ENCODE measurements at places on chromosomes 4 and X.

- DNase-seq, result no peak
Measured at GRCh38 chr4:145231906-145232700, 51.7 kb upstream of the OTUD4 start.

- no peak for DNase-seq
Measured at GRCh38 chr4:101806914-101807313, 16.4 kb downstream of the BANK1 start.

GRCh38 chr4:4643306-4643705, 101.5 kb upstream of the STX18 start:
- DNase-seq, result no peak

- no peak for DNase-seq
Measured at GRCh38 chr4:80081566-80081965, 8.5 kb upstream of the ANTXR2 start.

DNA sequence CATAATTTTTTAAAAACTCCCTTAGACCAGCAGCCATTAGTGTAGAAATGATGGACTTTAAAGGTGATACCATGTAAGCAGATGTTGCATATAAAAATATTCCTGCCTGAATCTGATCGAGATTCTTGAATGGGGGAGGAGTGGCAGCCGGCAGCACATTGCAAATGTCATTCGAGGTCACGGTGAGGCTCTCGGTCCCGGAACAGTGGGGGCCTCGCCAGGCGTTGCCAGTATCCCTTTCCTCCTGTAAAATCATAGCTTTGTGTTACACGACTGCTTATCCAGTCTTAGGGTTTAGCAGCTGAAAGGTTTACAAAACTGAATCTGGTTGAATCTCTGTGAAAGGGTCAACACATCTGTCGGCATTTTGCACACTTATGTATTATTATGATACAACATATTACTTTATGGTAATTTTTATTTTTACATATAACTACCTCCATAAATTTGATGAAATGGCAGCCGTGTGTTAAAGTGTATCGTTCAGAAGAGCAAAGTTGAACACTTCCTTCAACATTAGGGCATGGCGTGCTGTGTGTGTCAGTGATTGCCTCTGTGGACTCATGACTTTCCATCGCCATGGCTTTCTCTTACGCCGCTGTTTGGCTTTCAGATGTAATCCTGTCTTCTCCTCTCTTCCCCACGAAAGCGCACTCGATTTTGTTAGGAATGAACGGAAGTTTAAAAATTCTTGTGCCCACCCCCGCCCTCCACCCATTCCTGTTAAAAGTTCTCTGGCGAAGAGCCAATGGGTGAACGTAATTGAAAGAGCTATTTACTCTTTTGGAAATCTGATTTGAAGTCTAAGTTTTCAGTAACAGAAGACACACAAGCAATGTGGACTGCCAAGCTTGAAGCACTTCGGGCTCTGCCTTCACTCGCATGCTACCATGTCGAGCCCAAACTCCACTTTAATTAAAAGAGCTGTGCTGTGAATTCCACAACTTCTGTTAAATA, 114.8 kb downstream of the STOX2 start:
- DNase-seq, result no peak

DNA sequence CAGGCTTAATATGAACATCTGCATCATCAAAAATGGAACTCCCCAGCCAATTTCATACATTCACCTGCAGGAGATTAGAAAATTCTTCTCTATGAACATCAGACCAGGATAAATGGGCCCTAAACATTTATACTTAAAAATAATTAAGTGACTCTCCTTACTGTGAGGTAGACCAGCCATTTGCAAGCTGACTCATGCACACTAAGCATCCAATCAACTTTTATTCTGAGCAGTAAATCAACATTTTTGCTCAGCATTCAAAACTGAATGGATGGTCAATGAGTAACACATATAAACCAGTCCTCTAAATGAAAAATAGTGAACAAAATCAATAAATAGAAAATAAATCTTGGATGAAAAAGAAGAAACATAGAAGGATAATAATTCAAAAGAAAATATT, 19.9 kb upstream of the PCDH10 start:
- no peak for DNase-seq

DNA sequence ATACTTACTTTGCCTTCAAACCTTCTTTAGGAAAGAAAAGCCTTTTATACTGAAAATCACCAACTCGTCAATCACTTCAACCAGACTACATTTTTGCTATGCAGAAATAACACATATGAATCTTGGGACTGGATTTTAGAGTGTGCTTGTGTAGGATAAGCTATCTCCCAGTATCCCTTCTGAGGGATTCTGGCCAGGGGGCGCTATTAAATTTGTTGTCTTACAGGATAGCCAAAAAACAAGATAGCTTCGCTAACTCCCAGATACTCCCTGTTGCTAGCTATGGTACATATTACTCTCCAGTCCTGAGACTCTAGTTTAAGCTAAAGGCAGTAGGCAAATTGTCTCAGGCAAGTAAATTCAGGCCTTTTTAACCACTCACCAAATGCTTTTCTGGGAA, 167.2 kb downstream of the LHFPL1 start:
- no peak for DNase-seq

DNA sequence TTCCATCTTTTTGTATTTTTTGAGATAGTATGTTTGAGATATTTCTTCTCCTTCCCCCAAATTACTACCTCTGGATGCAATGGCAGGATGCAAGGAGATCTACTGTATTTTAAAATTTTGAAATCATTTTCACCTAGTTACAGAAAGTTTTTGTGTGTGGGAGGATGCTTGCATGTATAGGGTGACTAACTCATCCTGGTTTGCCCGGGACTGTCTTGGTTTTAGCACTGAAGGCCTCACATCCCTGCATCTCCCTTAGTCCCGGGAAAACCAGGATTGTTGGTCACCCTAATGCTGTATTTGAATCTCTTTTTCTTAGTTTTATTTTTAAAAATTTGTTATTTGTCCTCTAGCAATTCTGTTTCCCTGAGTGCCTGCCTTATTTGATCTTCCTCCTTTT, 12.1 kb downstream of the SUPT20HL2 start:
- no peak for DNase-seq

DNA sequence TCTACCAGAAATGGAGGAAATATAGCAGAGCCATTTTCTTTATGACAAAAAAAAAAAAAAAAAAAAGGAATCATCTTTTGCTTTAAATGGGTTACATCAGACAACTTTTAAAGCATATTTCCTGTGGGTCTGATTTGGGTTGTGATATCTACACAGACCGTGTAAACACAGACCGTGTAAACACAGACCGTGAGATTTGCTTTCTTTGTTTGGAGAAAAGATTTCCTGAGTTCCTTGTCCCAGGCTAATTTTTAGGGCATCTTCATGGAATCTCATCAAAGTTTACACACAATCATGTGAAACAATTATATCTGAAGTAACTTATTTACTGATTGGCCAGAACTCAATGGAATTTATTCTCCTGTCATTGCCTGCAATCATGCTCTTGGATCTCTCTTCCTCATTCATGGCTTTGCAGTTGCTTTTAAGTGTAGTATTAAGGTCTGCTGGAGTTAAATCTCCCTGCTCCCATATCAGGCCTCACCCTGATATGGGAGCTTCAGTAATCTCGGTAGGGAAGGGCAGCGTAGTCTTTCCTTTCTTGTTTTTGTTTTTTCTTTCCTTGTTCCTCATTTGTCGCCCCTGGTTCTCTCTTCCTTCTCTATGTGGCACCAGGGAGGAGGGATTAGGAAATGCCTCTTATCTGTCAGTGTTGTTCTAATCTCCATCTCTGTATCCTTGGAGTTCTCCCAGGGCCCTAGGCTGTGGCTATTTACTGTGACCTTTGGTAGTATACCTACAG, 248.6 kb upstream of the JADE1 start:
- no peak for DNase-seq

Data from hematopoietic multipotent progenitor cell treated with erythropoietin and hydrocortisone succinate and interleukin-3 and kit ligand, for 6 days (in vitro differentiated cells).